ENCODE measurements at places on chromosomes 3 and 15.

DNA sequence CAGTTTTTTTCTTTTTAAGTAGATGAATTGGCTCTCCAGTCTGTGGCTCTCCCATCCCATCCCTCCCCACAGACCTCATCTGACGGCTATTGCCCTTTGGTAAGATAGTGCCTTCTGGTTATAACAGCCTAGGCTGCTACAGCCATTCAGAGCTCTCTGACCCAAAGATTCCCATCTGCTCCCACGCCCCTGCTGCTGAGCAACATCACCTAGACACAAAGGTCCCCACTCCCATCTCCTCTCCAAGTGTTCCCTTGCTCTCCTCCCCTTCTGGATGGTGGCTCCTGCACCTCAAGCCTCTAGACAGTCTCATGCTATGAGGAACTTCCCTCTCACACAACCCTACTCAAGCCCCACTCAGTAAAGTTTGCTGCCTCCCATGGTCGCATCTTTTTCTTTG lies 23.7 kb downstream of the FBXW12 start:
- DNase-seq = no peak

DNA sequence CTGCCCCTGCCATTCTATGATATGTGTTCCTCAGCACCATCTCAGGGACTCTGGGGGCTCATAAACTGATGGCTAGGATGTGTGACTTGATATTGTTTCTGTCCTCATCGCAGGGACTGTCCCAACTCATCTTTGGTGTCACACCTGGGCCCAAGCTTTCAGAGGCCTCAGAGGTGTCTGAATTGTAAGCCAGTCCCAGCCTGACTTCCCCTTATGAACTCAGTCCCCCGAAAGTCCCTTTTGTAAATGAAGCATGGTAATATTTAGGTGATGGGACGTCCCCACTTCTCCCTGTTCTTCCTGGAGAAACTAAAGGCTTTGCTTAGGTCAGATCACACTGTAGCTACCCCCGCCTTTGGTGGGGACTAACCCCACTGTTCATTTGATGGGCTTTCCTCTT lies 142.4 kb upstream of the TLE3 start:
- no peak for DNase-seq

- no peak for DNase-seq
Observed at GRCh38 chr3:46737329-46737731, 19.7 kb upstream of the PRSS50 start.

DNA sequence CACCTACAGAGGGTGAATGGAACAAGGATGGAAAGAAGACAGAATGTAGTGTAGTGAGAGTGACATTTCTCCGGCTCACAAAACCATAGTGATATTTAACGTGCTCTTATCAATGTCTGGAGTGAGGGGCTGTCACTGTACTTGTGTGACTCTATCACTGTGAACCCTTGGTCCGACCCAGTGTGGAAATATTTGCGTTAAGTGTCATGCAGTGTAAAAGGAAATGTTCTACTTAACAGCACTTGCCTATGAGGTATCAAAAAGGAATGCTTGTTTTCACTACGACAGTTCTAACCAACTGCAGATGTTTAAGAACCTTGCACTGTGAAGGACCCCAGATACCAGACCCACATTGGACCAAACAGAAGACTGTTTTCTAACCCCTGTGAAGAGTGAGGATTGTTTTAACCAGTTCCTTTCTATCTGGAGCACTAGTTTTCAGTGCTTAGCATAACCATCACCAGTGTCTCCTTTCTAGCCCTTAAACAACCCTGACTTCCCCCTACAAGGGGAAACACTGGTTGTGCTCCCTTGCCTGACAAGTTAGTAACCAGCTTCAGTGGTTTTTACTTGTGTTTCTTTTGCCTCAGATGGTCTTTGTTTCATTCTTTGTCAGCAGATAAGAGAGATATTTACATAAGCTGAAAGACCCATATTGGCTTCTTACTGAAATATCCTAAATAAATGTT lies 144.7 kb upstream of the ABHD17C start:
- no peak for DNase-seq

DNA sequence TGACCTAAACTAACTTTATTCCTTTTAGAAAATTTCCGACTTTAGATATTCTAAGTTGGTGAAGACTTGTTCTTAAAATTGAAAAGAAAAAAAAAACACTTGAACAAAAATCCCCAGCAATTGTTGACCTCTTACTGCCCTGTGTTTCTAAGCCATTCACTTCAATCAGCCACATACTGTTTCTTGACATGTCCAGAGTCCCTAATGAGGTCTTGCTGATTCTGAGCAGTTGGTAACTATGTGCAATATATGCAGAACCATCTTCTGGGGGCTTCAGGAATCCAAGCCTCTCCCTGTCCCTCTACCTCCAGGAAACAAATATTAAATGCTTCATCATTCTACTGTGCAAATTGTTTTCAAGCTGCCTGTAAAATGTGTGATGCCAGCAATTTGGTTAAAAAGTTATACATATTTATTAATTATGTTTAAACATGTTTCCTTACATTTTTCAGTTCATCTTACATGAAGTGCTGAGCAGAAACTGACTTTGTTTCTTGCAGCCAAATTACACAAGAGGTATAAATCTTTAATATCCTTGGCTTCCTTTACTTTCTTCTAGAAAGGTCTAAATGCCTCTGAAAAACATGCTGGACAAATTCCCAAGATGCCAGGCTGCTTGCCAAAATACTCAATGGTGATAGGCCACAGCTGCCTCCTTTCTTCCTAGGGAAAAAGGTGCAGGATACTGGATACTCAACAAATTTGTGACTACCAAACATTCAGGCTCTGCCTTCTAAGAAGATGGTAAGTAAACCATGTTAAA lies 19.8 kb upstream of the GYG1 start:
- no peak for DNase-seq

GRCh38 chr3:128799653-128800052 lies 73.7 kb downstream of the RAB7A start:
- no peak for DNase-seq

DNA sequence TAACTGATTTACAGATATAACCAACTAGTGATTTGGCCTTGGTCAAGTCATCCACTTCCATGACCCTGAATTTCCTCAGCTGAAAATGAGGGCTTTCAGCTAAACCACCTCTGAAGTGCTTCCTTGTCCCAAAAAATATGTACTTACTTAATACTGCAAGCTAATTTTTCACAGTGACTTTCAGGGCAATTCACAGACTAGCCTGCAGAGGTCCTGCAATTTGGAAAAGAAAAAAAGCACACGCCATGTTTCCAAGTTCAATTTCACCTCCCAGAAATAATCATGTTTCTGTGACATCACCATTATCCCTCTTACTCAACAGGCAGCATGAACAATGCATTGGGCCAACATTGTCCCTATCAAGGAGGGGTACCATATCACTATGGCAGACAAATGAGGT lies 218.2 kb downstream of the SHOX2 start:
- no peak for DNase-seq

- no peak for DNase-seq
Observed at GRCh38 chr3:54538346-54538745, 389.5 kb downstream of the LRTM1 start.

DNA sequence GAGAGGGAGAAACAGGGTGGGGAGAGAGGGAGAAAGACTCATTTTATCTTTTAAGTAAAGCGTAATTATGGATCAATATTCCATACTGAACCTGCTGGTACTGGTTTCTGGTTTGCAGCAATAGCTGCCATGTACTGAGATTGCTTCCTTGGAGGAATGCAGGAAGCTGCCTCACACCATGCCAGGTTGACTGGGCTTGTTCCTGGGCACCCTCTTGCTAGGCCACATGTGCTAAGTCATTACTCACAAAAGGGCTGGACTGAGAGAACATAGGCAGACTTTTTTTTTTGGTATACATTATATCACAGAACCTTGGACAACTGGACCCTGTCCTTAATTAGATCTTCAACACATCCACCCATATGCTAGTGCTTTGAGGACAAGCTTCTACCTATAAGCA lies 193.4 kb downstream of the ZNF621 start:
- no peak for DNase-seq

DNA sequence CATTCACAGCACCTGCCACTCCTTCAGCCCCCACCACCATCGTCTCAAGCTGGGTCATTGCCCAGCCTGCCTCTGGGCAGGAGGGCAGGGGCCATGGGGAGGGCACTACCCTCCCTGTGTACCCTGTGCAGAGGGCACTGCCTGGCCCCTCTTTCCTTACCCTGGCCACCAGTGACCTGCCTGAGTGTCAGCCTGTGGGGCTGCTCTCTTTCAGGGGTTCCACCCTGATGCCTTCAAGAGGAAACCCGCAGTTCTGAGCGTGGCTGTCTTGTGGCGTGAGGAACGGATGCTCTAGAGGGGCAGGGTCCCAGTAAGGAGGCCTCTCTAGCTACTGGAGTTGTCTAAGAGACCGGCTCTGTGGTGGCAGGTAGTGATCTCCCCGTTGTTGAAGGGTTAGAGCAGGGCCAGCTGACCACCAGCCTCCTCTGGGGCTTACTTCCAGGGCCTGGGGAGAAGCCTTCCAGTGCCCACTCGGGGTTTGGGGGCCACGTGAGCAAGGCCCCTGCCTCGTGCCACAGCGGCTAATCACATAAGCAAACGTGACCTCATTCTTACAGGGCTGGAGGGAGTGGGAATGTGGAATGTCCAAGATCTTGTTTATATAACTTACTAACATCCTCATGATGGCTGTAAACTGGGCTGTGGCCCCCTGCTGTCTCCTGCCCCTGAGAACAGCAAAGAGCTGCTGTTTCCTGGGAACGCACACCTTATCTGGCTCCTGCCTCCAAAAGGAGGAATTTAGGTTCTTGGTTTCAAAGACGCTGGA lies 31.4 kb upstream of the SEC13 start:
- DNase-seq = no peak

- no peak for DNase-seq
Observed at GRCh38 chr3:88810455-88810854, 297.0 kb upstream of the EPHA3 start.

DNA sequence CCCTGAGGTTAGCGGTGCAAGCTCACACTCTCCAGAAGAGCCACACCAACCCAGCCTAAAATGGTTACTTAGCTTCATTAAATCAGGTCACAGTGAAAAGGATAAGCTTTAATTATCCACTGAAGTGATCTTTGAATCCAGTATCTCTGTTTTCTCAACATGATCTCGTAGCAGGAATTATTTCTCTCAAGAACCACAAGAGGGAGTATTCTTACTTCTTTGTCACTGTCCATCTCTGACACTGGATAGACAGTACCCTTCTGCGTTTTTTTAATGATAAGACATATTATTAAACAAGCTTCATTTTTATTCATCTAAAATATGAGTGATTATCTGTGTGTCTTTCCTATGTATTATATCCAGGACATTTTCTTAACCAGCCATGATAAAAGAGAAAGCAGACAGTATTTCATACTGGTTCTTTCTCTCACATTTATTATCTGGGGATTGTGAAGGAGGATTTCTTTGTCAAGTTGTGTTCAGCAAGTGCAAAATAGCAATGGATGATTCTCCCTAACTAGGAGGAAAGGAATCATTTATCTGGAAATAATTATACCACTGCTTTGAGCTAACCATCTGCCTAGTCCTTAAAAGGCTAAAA lies 105.4 kb upstream of the CCDC54 start:
- no peak for DNase-seq

DNA sequence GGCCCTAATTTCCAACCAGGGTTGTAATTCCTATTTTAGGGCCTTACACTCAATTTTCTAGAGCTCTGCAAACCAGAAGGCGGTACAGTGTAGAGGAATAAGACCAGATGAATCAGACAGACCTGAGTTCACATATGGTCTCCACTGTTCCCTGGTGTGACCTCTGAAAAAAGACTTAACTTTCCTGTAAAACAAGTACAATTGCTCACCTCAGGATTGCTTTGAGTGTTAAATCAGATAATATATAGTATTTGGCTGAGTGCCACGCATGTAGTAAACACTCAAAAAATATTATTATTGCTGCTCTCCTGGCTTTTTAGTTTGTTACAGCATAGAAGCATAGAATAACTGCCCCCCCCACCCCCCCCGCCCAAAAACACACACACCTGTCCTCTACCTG lies 51.0 kb upstream of the STT3B start:
- no peak for DNase-seq

- no peak for DNase-seq
Observed at GRCh38 chr3:48633743-48634142, 1.5 kb downstream of the SLC26A6 start.

DNA sequence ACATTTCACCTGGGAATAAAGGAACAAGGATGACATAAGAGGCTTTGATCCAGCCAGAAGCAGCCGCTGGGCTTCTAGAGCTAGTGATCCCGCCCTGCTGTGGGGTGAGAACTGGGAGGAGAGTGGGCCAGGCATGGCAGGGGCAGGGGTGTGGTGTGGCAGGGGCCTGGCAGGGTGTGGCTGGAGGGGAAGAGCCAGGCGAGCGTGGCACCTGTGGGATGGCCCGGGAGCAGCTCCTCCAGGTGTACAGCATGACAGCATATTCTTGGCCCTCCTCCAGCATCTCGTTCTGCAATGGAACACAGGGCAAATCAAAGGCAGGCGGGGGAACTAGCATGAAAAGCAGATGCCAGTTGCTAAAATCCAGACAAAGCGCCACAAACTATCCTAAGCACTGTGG lies 35.5 kb downstream of the CYFIP1 start:
- DNase-seq = peak; percentile 53

GRCh38 chr3:53554559-53555067 lies 60.2 kb downstream of the CACNA1D start:
- no peak for DNase-seq

DNA sequence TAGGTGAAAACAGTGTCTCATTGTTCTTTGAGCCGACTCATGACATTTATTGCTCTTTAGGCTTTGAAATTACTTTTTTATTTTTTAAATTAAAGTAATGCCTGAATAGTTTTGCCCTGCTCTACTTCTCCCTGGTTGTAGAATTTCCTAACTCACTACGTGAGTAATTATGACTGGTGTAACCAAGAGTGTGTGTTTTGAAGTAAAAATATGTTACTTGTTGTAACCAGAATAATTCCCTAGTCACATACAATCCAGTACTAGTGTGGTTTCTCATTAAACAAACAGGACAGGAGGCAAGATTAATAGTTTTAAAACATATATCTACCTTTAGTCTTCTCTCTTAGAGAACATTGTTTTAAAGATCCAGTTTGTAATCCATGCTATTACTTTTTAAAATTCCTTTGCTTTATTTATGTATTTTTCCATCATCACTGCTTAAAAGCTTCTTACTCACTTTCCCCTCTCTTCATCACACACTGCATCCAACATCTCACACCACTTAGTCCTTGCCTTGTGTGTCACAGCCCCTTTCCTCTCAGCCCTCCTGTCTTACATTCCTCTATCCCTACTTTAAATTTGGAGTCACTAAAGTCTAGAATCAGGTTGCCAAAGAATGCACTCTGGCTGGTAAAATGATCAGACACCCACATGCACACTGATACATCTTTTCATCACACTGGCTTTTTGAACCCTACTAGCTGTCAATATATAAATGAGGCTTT lies 219.7 kb downstream of the WNT5A start:
- no peak for DNase-seq

DNA sequence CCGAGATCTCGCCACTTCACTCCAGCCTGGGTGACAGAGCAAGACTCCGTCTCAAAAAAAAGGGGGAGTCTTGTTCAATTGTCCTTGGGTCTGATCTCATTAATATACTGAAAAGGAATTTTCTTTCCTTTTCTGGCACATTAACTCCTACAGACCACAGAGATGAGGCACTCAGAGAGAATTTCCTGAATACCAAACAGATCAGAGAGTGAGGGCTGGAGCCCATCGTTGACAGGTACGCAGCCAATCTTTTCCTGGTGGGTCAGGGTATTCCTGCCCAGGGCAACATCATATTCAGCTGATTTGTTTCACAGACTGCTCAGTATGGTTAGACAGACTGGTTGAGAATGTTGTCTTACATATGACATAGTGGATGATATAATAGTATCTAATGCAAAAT lies 82.8 kb upstream of the TNFSF10 start:
- no peak for DNase-seq
